ENCODE measurements at places on chromosomes 13 and 19. TPM values are rescaled to one million over a fixed set of nuclear protein-coding genes. Genes with fewer than 3 reads are reported as not detected.

The LDLR gene
- 116 TPM for polyA plus RNA-seq

The SRRM5 gene
- polyA plus RNA-seq = 0.79 TPM

The POGLUT2 gene
- polyA plus RNA-seq = 20.7 TPM

GRCh38 chr19:28869459-28869858 lies 343.5 kb downstream of the UQCRFS1 start:
- DNase-seq = no peak

GRCh38 chr13:40178130-40178529 lies 488.3 kb downstream of the FOXO1 start:
- DNase-seq = no peak

DNA sequence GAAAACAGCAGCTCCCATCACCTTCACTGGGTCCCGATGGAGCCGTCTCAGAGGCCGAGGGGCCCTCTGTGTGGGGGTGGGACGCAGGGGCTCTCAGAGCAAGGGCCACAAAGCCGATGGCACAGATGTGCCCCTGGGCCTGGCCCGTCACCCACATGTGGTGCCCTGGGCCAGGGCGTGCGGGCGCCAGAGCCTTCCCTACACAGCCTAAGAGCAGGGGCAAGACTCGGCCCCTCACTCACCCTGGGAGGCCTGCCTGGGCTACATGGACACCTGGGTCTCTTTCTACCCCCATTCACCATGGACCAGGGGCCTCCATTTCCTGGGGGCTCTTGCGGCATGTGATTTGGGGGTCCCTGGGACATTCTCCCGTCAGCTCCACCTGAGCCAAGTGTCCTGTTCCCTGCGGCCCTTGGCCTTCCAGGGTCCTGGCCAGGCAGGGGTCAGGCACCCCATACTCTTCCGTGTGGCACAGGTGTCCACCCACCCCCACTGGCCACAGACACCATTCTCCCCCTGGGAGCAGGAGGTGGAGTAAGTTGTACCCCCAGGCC lies 10.0 kb downstream of the COMP start:
- DNase-seq = no peak
